D721Med (cell line): ENCODE measurements at places on chromosomes 1 and 21.

DNA sequence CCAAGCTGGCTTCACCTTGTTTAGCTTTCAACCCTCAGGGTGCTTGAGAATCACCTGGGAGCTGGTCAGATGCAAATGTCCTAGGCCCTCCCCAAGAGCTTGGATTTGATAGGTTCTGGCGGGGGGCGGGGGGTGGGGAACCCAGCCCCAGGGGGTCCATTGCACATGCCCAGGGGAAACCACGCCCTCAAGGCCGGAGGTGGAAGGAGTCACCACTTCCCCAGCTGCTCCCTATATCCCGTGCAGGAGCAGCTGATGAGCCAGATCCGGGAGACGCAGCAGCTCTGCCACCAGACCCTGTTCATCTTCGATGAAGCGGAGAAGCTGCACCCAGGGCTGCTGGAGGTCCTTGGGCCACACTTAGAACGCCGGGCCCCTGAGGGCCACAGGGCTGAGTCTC is 5.8 kb downstream of the TOR3A start:
- DNase-seq = no peak

DNA sequence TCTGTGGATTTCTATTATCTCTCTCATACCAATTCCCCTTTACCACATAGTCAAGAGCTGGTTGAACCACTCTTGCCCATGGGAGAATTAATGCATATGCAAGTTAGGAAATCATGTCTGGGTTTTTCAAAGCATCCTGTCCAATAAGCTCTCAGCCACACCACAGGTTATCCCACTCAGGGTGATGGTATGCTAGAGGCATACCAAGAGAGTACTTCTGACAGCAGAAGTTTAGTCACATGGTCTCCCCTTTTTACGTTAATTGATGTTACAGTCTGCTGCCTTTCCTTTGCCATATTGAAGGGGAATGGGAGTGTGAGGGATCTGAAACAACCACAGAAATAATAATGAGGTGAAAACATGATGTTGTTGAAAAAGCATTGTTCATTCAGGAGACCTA is 135.8 kb upstream of the PBX1 start:
- DNase-seq = no peak

GRCh38 chr21:38178653-38179470 is 77.9 kb upstream of the KCNJ15 start:
- no peak for DNase-seq

DNA sequence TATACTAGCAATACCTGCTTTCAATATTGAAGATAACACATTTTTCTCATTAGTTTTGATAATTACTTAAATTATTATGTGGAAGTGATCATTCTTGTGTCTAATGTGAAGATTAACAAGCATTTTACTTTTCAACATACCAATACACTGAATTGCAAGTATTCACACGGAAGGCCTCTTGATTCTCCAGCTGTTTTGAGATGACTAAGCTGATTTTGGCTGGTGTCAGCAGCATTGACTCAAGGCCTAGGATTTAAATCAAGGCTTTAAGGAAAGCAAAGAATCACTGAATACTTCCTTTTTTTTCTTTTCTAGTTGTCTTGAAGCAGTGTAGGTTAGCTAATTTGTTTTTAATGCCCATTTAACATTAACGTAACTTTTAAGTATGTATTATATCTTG is 373.7 kb downstream of the SRGAP2C start:
- DNase-seq = no peak

- DNase-seq = no peak
Measured at GRCh38 chr21:27424601-27425000, 457.7 kb upstream of the ADAMTS5 start.
